ENCODE measurements at places on chromosomes 1 and 21.
A peak's percentile ranks its signal among the peaks of the same experiment; 100 is the strongest.

DNA sequence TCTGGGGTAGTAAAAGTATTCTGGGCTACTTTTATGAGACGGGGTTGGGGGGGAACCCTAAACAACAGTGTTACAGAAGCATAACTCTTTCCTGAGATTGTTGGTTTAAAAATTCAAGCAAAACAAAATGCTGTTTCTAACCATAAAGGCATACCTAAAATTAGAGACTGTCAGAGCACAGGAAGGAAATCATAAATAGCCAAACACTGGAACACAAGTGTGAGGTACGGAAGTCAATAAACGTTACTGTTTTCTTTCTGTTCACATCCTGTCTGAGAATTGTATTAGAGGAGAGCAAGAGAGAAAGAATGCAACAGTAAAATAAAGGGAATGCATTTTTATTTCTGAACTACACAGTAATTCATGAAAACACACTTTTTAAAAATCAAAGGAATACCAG lies 42.8 kb upstream of the IL12RB2 start:
- no peak for DNase-seq

GRCh38 chr1:224736619-224737352 lies 120.7 kb downstream of the CNIH3 start:
- DNase-seq = no peak

GRCh38 chr21:28832715-28833061 lies 160.0 kb downstream of the LTN1 start:
- DNase-seq = no peak

- DNase-seq = peak; percentile 20
Measured at GRCh38 chr1:116916533-116917445, 7.1 kb downstream of the PTGFRN start.

GRCh38 chr1:42046761-42047507 lies 106.3 kb upstream of the GUCA2B start:
- DNase-seq = no peak

- no peak for DNase-seq
Measured at GRCh38 chr1:59360170-59360569, 63.3 kb downstream of the FGGY start.

DNA sequence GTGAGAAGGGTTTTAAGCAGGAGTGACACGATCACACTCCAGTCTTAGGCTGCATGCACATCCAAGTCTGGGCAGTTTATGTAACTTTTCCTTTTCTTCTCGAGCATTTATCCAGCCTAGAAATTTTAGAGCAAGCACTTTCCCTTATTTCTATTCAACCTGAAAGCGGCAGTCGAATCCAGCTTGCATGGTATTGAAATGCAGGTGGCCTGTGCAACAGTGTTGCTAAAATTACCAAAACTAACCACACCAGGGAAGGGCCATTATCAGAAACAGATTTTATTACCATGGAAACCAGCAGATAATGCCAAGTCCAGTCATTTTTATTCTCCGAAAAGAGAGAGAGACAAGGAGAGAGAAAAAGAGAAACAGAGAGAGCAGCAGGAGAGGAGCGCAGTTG lies 179.9 kb upstream of the ZC3H12A start:
- DNase-seq = no peak

DNA sequence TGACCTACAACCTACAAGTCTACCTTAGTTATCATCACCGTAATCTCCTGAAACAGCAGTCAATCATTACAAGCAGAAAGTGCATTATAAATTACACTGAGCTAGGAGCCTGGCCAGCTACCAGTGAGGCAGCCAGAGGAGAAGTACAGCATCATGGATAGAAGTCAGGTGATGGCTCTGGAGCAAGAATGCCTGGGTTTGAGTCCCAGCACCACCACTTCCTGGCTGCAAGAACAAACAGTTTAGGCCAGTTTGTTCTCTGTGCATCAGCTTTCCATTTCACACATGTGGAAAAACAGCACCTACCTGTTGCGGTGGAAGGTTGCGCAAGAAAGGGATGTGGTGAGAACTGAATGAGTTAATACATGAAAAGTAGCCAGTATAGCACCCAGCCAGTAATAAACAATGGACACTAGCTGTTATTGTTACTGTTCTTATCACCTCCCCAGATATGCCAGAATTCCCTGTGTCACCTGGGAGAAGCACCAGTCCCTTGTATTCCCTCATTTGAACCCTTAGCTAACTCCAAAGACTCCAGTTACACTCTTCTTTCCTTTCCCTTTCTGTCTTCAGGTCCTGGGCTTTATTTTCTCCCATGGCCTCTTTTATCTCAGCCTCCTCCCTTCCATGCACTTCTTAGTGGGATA lies 9.0 kb downstream of the CREG1 start:
- no peak for DNase-seq

- DNase-seq = no peak
Measured at GRCh38 chr1:24103408-24103807, 8.5 kb downstream of the MYOM3 start.

DNA sequence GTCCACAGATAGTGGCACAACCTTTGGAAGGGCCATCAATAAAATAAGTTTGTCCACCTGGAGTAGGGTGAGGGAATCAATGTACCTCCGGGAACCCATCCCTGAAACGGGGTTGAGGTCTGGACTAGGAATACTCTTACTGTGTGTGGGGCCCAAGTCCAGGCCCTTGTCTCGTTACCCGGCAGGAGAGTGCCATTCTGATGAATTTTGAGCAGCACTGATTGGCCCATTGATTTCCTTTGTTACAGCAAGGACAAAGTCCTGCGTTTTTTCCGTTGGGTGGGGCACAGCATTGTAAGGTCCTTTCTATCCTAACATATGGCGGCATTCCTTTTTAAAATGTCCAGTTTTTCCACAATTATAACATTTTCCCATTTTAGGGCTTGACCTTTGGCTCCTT lies 75.2 kb downstream of the AXDND1 start:
- no peak for DNase-seq

DNA sequence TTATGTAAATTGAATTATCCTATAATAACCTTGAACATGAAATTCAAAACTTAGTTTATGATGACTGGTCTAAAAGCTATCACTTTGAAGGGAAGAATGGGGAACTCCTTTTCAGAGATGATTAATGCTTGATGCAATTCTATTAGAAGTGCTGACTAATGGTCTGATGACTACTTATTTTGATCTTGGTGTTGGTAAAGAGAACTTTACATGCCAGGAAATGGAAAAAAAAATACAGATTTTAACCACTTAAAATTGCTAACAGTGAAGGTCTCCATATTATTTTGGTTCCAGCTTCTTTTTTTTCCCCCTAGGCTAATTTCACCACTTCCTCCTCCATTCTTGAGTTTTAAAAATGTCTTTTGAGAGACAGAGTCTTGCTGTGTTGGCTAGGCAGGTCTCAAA lies 22.9 kb downstream of the S1PR1 start:
- no peak for DNase-seq

Measured in G401 (cell line).